ENCODE measurements at places on chromosomes 6 and 20.

DNA sequence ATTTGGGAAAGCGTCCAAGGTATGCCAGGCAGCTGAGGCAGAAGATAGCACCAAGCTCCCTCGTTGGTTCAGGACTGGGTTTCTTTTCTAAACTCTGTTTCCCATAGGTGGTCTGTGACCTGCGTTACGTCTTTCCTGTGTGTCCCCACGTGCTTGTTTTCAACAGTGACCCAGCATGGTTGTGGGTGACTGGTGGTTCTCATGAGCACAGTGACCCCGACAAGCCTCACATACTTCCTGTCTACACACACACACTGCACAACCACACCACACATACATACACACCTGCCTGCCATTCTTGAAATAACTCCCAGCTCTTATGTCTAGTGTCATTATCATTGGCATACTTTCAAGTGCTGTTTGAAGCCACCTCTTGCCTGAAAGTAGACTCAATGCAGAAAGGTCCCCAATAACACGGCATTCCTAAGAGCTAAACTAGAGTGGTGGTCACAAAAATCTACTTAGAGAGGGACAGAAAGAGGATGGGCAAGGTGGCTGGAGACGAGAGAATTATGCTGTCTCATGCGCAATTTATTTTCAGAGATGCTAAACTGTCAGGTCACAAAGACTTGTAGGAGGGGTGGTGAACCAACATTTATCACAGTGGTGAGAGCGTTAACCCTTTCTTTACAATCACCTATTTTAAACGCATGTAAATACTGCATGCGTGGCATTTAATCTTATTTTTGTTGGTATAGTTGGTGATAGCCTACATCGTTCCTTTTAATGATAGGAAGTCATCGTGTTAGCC lies 66.7 kb downstream of the GCNT2 start:
- no peak for DNase-seq

GRCh38 chr20:60268491-60268890 lies 310.3 kb downstream of the CDH26 start:
- DNase-seq, result no peak

DNA sequence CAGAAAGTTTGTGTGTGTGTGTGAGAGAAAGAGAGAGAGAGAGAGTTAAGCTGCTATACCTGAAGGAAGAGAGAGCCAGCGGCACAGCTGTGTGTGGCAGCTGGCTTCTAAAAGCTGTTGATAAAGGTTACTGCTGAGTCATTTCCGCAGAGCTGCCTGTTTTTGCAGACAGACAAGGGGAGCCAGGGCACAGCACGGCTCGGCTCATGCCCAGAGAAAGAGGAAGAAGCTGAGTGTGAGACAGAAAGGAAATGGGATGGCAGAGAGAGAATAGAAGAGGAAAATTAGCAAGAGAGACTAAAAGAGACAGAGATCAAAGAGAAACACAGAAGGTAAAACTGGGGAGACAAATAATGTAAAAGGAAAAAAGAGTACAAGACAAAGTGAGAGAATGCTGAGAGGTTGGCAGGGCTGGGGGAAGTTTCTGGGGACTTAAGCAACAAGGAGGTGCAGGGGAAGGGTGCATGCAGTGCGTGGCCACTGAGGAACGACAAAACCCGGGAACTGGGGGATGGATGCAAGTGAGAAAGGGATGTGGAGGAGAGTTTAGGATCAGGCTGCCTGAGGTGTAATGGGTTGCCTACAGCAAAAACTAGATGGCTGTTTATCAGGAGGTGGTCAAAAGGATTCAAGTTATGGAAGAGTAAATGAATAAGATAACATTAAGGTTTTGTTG lies 22.7 kb downstream of the HLA-A start:
- peak; percentile 53 for DNase-seq

DNA sequence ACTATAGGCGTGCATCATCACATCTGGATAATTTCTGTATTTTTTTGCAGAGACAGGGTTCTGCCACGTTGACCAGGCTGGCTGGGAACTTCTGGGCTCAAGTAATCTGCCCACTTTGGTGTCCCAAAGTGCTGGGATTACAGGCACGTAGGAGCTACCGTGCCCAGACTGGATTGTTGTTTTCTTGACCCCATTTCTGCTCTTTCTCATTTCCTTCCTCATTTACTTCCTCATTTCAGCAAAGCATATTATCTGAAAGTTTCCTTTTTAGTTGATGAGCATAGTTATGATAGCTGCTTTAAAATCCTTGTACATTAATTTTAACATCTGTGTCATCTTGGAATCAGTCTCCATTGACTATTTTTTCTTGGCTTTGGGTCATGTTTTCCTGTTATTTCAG lies 301.0 kb upstream of the RUNX2 start:
- DNase-seq, result no peak

DNA sequence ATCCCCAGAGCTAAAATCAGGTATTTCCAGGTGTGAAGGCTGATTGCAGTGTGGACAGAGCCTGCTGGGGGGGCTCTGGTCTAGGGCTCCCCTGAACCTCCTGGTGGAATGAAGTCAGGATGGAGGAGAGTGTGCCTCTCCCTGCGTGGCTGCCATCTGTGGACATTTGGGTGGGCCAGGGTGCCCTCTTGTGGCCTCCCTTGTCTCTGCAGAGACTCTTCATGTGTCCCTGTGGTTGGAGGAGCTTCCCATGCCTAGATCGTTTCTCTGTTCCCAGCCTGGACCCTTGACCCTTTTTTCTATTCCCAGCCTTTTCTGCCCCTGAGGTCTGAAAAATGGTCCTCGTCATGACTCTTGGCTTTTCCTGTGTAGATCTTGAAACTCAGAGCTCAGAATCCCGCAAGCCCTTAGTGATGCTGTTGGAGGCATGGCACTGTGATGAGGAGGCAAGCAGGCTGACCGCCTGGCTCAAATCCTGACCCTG lies 9.9 kb upstream of the PSMF1 start:
- DNase-seq, result peak; percentile 36
